ENCODE measurements at places on chromosomes 7 and 10.

DNA sequence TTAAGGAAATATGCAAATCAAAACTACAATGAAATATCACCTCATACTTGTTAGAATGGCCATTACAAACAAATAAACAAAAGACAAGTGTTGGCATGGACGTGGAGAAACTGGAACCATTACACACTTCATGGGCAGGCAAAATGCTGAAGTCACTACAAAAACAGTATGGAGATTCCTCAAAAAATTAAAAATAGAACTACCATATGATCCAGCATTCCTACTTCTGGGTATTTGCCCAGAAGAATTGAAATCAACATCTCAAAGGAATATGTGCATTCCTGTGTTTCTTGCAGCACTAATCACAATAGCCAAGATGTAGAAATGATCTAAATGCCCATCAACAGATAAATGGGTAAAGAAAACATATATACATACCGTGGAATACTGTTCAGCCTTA, 83.6 kb downstream of the NRCAM start:
- no peak for DNase-seq

GRCh38 chr10:15419279-15419874, 48.3 kb upstream of the FAM171A1 start:
- DNase-seq: no peak

- no peak for DNase-seq
Observed at GRCh38 chr10:45229823-45230222, 85.6 kb downstream of the OR13A1 start.

- no peak for DNase-seq
Observed at GRCh38 chr7:104536956-104537355, 208.6 kb downstream of the LHFPL3 start.

DNA sequence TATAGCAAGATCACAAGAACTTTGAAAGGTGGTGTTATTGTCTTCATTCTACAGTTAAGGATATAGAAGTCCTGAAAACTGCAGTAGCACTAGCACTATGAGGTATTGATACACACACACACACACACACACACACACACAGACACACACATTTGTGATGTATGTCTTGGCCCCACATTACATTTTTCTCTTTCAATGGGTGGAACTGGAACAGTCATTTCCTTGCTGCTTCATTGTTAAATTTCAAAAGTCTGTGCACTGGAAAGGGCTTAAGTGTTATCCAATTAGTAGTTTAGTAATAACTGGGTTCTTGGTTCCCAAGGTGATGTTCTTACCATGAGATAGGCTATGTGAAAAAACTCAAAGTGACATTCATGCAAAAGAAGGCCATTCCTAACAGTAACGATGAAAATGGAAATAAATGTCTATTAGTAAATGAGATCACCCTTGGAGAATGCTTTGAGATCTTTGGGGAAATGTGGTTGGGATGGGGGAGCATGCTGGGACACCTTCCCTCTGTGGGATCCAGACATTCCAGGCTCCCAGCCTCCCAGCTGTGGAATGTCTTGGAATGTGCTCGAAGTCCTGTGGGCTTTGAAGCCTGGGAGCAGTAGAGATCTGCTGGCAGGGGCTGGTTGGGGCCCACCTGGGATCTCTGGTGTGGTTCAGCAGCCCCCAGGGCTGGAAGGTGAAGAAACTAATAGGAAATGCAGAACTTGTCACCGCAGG, 37.4 kb upstream of the CALD1 start:
- DNase-seq: no peak

- DNase-seq: no peak
Observed at GRCh38 chr7:46461334-46461777, 540.3 kb upstream of the IGFBP3 start.

DNA sequence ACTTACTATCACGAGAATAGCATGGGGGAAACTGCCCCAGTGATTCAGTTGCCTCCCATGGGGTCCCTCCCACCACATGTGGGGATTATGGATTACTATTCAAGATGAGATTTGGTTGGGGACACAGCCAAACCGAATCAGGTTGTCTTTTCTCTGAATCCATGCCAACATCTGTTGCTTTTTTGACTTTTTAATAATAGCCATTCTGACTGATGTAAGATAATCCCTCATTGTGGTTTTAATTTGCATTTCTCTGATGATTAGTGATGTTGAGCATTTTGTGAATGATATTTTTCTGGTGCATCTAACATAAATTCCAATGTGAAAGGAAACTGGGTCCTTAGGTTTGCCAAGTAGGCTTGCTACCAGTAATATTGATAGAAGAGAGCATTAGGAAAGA, 69.0 kb upstream of the ARHGAP21 start:
- no peak for DNase-seq

- no peak for DNase-seq
Observed at GRCh38 chr10:6936931-6937330, 356.9 kb upstream of the PRKCQ start.

DNA sequence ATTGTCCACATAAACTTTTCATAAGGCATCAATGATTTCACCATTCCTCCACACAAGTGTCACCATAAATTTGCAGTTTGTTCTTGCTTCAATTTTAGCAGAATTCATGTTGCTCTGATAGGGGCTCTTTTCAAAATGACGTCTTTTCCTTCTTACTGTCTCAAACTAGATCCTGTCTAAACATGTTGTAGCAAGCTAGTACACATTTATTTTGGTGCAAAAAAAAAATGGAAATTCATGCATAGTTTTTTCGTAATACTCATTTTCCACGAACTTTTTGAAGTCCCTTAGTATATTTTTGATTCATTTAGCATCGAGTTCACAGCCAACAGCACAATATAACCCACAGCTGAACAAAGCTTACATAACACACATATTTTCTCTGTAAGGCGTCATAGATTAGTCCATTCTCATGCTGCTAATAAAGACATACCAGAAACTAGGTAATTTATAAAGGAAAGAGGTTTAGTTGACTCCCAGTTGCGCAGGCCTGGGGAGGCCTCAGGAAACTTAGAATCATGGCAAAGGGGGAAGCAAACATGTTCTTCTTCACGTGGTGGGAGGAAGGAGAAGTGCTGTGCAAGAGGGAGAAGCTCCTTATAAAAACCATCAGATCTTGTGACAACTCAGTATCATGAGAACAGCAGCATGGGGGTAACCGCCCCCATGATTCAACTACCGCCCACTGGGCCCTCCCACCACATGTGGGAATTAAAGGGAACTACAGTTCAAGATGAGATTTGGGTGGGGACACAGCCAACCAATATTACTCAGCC, 301.5 kb downstream of the CCDC3 start:
- no peak for DNase-seq

- no peak for DNase-seq
Observed at GRCh38 chr10:30709700-30710358, 80.3 kb upstream of the LYZL2 start.

DNA sequence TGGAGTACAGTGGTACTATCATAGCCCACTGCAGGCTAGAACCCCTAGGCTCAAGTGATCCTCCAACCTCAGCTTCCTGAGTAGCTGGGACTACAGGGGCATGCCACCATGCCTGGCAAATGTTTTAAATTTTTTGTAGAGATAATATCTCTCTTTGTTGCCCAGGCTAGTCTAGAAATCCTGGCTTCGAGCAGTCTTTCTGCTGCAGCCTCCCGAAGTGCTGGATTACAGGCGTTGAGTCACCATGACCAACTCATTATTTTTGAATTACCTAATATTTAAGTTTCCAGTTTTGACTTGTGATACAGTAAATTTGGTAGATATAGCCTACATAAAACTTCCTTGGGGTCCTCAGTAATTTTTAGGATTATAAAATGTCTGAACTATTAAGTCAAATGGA, 74.1 kb downstream of the RUNDC3B start:
- DNase-seq: no peak

GRCh38 chr7:28389504-28390395, 22.6 kb upstream of the CREB5 start:
- DNase-seq: peak; percentile 88

DNA sequence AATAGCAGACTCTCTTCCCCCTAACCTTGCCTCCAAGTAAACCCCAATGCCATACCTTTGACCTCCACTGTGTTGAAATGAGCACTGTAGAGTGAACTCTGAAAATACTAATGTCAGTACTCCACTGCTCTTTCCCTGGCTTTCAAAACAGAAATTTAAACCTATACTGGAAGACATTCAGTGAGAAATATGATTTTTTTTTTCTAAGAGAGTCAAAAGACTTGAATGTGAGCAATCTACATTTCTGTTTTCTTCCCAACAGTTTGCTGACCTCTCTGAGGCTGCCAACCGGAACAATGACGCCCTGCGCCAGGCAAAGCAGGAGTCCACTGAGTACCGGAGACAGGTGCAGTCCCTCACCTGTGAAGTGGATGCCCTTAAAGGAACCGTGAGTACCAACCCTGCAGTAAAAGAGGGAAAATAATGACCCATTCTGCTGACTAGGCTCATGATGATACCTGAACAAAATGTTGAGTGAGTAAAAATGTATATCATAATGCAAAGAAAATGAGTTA, 6.4 kb downstream of the VIM start:
- DNase-seq: no peak

GRCh38 chr10:19449860-19450259, 366.4 kb upstream of the PLXDC2 start:
- no peak for DNase-seq

GRCh38 chr7:14209896-14210484, 220.5 kb upstream of the ETV1 start:
- no peak for DNase-seq

- no peak for DNase-seq
Observed at GRCh38 chr7:84230491-84230890, 35.9 kb upstream of the SEMA3A start.

GRCh38 chr7:132257253-132257652, 319.0 kb downstream of the PLXNA4 start:
- DNase-seq: no peak

GRCh38 chr10:62016623-62017490, 115.4 kb downstream of the ARID5B start:
- DNase-seq: no peak

DNA sequence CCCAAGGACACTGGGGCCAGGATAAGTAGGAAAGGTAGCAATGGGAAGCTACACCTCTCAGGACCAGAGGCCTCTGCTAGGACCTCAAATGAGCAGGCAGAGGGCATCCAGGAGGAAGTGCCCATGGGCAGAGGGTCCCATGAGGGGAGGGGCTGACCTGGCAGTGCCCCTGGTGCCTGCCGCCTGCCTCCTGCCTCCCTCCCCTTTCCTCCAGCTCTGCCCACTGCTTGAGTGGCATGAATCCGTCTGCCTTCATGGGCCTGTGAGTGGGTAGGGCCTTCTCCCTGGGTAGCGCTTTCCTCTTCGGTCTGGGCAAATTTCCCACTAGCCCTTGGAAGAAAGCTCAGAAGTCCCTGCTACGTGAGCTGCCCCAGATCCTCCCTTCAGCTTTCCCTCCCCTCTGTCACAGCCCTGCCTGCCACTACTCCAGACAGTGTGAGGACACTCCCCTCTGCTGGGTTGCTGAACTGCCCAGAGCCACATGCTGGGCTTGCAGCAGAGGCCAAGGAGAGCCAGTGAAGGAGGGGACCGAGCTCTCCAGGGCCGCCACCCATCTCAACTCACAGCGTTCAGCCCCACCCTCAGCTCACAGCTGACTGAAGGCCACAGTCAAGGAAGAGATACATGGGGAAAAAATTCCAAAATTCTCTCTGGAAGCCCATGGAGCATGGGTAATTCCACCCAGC, 141.4 kb downstream of the ARHGAP22 start:
- DNase-seq: no peak

GRCh38 chr10:98619446-98619845, 172.7 kb upstream of the HPS1 start:
- DNase-seq: no peak

DNA sequence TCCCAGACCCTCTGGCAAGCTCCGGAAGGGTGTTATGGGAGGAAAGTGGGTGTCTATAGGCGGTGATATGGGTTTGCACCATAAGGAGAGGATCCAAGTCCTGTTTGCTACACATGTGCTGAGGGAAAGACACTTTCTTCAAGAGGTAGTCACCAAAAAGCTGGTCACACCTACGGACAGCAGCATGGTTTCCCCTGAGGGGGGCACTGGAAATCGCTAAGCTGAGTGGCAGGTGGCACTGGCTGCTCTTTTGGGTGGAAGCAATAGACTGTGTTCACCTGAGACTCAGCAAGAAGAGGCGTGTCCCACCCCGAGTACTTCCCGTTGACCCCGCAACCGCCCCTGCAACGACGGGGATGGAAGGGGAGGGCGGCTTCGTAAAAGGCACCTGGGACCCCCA, 1.8 kb upstream of the FOXI2 start:
- DNase-seq: no peak

DNA sequence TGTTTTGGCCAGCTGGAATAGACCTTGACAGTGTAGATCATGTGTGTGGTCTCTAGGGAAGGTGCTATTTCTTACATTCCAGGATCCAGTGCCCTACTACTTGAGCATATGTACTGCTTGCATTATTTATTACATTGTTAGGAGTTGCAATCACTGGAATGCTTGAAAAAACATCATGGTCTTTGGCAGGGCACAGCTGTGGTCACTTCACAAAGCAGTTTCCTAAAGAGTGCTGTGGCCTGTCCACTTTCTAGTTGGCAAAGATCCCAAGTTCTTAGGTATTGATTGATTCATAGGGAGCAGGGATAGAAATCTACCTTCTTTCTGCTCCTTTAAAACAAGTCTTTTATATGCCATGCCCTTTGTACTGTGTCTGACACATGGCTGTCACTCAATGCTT, 4.6 kb downstream of the C7orf25 start:
- no peak for DNase-seq

- no peak for DNase-seq
Observed at GRCh38 chr10:75444781-75445386, 13.5 kb downstream of the LRMDA start.

- DNase-seq: no peak
Observed at GRCh38 chr7:51255036-51255435, 61.6 kb downstream of the COBL start.

GRCh38 chr7:45985902-45986301, 64.8 kb upstream of the IGFBP3 start:
- DNase-seq: no peak

GRCh38 chr7:150399421-150400007, 20.4 kb downstream of the ZNF775 start:
- DNase-seq: no peak

DNA sequence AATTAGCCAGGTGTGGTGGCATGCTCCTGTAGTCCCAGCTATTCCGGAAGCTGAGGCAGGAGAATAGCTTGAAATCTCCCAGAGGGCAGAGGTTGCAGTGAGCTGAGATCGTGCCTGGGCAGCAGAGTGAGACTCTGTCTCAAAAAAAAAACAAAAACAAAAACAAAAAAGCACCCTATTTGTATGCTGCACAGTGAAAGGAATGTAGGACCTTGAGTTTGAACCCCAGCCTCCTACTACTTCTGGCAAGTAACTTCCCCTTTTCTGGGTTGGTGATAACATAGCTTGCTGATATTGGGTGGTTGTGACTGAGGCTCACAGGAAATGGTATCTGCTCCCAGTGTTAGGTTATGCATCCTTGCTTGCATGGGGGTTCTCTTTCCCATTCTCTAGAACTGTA, 205.3 kb downstream of the BUB3 start:
- DNase-seq: no peak

DNA sequence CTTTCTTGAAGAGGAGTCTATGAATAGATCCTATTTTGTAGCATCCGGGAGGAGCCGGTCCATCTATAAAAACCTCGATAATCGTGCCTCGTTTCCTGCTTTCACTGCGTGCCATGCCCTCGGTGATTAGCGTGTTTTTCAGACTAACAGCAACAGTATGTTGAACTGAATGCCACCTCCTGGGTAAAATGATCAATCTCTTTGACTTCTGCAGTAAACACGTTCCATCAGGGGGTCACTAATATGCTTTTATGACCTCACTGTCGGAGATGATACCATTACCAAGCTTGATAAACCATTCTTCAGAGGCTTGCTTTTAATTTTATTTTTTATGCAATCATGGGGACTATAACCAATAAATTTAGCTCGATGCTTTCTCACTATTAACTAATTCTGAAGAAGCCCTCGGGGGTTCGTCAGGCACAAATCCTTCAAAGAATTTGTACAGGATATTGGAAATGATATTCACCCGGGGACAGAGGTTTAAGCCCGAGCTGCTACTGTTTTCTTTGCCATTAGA, 228.3 kb downstream of the ADARB2 start:
- no peak for DNase-seq

Measured in NCI-H1417 treated with DMSO at 0.1 percent for 48 hours (cell line).